ENCODE measurements at places on chromosomes 16 and 17.

GRCh38 chr17:82527898-82528297, 8.4 kb downstream of the FOXK2 start:
- DNase-seq = no peak

GRCh38 chr16:78306361-78306760, 206.9 kb downstream of the WWOX start:
- DNase-seq = peak; percentile 19

DNA sequence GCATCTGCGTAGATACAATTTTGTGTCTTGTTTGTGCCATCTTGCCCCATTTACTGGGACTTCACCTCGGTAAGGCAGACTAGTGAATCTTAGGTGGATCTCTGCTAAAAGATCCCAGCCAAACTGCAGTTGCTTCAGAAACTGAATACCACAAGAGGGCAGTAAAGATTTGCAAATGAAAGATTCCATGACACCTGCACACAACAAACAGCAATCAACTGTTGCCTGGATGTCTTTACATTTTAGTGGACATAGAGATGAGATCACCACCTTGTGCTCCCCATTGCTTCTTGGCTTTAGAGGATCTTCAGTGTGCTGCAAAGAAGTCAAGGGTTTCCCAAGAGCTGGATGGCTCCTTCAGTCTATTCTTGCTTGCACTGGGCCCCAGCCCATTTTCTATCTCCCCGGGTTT, 119.2 kb upstream of the CACNG5 start:
- peak; percentile 54 for DNase-seq

DNA sequence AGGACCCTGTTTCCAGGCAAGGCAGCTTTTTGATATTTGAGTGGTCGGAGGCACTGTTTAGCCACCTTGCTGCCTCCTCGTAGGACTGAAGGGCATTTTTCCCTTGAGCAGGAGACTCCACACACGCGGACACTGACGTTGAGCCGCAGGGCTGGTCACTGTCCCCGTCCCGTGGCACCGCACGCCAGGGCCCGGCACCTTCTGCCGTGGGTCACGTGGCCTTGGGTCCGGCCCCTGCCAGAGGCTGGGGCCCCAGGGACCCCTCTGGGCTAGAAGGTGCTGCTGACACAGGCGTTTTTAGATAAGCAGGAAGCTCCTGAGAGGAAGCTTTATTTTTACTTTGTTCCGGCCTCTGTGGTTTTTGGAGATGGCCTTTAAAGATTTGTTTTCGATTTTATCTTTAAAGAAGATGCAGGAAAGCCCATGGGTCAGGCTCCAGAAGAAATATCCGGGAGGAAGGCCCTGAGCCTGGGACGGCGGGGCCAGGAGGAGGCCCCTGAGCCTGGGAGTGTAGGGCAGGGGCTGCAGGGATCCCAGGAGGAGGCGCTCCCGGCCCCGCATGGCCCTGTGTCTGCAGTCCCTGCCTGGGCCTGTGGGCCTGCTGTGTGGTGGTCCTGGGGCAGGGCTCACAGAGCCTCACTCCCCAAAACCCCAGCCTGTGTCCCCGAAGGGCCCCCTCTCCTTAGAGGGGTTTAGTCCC, 30.5 kb upstream of the GNG13 start:
- no peak for DNase-seq

DNA sequence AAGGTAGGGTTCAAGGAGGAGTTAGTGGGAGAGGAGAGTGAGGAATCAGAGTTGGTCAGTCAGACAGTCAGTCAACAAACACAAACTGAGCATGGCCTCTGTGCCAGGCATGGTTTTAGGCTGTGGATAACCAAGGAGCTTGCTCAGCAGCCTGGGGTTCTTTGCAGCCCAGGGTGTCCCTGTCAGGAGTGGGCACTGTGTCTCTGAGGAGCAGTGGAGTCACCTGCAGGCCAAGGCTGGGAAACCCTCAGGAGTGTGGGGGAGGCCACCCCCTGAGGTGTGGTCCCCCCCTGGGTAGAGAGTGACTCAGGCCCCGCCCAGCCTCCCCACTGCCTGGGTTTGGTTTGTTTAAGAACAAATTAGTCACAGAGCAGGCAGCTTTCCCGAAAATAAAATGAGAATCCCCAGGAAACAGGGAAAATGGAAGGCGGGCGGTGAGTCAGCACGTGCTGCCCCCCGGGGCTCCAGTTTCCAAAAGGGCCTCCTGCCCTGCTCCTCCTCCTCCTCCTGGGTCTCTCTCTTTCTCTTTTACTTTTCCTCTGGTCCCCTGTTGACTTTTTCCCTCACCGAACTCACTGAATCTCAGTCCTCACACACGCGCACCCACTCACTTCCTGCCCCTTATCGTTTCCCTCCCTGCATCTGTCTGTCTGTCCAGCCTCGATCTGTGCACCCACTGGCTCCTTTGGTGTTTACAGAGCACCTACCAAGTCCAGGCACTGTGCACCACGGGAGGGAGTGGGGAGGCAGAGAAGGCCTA, 44.3 kb downstream of the SOCS3 start:
- peak; percentile 96 for DNase-seq

GRCh38 chr17:60135151-60135950, 14.4 kb upstream of the CA4 start:
- DNase-seq = peak; percentile 87

- peak; percentile 49 for DNase-seq
These were observed 24.4 kb upstream of the ADCY9 start for GRCh38 chr16:4140652-4141051.

GRCh38 chr16:9761870-9762269, 420.4 kb downstream of the GRIN2A start:
- DNase-seq = no peak

GRCh38 chr17:19958023-19958422, 19.6 kb downstream of the AKAP10 start:
- DNase-seq = peak; percentile 89

DNA sequence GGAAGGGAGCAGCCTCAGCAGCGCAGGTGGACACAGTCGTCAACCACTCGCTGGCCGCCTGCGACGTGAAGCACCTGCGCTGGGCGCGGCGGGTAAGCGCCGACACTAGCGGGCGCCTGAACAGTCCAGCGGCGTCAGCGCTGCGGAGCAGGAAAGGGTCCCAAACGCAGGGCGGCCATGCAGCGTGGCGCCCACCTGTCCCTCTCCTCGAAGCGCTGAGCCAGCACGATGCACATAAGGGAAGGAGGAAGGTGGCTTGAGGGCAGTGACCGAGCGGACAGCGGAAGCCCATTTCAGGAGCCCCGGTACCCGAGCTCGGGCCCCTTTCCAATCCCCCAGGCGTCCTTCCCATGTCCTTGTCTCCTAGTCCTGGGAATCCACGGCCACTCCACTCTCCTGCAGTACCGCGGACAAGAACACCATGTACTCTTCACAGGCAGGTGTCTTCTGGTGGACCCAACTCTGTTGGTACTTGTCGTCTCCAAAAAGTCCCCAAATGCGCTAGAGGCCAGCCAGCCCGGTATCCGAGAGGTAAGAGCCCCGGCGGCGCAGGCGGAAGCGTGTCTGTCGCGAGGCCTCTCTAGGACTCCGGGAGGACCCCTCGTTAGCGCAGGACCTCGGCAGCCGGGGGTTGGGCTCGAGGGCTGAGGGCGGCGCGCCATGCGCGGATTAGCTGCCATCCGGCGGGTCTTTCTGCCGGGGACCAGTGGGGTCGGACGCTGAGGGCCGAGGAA, 14.4 kb downstream of the ZNF232 start:
- no peak for DNase-seq

DNA sequence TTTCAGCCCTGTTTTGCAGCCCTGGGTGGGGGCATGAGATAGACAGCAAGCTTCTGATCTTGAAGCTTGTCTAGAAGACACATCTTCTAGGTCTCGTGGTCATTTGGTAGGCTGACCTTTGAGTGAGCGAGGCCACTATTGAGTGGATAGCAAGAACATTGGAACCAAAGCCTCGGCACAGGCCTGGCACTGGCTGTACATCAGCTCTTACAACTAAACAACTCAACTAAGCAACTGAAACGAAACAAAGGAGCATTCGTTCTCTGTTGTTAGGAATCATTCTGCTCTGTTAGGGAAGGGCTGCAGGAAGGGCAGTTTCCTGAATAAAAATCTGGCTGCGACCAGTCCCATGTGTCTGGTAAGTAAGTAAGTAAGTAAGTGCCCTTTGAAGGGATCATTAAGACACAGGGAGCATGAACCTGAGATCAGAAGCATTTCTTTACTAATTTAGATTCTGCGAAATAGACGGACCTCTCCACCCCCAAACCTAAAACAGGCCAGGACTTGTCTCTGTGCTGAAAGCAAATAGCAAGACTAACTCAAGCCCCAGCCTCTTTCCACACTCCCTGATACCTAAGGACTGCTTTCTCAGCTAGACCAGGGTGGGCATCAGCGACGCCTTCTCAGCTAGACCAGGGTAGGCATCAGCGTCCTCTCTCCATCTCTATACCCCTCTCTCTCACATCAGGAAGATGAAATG, 22.7 kb downstream of the CYB561 start:
- no peak for DNase-seq

- DNase-seq = peak; percentile 20
These were observed 6.2 kb downstream of the DNAJC7 start for GRCh38 chr17:42010898-42011516.

GRCh38 chr17:39209317-39210092, 9.4 kb downstream of the RPL19 start:
- DNase-seq = peak; percentile 72

Data from fibroblast of skin of scalp (primary cell).